ENCODE measurements at places on chromosomes 6 and 20.

DNA sequence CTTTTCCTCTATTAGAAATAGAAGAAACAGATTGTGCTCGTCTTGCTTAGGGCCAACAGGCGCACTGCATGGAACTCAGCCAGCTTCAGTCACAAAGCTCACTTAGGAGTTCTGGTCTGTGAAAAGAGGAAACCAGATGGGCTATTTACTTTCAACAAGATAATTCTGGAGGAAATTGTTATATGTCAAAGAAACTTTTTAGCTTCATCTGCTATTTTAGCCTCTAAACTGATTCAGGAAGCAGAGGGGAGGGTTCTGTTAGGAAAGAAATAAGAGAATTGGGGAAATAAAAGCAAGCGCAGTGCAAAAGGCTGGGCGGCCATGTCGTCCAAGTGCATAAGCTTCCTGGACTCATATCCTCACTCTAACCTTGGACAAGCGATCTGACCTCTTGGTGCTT, 21.3 kb downstream of the PRKN start:
- no peak for DNase-seq

GRCh38 chr6:48048451-48049146, 62.4 kb downstream of the PTCHD4 start:
- no peak for DNase-seq

GRCh38 chr6:24069526-24069925, 56.5 kb upstream of the NRSN1 start:
- no peak for DNase-seq

DNA sequence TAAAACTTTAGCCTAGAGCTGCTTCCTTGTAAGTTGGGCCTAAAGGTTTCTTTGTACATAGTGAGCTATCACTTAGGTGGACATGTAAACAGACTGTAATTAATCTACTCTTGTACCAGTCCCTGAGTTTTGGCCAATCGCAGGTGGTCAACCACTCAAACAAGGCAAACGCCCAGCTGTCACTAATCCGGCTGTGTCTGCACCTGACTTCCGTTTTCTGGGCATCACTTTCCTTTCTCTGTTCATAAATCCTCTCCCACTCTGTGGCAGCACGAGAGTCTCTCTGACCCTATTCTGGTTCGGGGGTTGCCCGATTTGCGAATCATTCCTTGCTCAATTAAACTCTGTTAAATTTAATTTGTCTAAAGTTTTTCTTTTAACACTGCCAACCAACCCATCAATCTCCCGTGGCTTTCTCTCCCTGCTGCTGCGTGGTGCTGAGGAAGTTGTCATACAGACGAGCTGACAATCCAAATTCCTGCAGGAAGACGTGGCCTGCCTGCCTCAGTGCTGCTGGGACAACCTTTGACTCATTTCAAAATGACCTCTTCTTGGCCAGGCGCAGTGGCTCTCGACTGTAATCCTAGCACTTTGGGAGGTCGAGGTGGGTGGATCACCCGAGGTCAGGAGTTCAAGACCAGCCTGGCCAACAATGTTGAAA, 206.3 kb downstream of the QKI start:
- DNase-seq: no peak

DNA sequence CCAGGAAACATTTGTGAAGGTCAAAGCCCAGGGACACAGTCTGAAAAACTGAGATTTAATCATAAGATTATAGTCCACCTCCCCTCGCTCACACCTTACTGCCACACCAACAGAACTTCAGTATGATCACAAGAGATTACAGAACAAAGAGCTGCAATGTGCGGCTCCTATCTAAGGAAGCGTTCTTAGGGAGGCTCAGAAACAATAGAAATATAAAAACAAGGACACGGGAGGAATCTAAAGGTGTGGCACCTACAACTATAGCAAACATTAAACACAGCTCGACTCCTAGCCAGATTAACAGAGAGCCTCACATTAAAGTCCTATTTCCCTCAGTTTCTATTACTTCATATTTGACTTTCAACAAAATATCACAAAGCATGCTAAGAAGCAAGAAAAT, 40.4 kb upstream of the THEMIS start:
- no peak for DNase-seq

DNA sequence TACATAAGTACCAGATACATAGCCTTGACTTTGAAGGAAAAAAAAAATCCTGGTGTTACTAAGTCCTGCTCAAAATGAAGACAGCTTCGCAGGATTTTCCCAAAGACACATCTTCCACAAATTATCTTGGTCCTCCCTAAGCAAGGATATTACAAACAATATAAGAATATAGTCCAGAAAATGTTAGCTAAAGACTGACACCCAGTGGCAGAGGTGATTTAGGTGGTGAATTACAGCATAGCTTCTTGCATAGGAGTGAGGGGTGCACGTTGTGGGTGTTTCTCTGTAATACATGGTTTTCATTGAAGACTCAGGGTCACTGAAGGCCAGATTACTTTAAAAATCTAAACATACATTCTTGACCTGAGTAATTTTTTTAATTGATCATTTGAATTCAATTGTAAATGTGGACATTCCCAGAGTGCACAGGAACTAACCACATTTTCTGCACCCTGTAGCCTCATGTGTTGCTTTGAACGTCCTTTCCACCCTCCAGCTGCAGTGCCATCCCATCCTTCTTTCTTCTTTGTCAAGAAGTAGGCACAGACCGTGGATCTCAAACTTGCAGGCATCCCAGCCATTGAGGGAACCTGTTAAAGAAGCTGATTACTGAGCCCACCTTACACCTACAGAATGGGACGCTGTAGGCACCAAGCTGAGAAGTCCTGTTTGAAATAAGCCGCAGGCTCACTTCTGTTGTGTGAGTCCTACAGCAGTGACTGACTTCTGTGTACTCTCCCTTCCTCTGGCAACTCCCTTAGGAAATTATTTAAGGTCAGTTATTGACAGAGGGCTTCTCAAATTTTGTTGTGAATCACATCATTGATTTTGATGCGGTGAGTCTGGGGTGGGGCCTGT, 102.6 kb downstream of the PERP start:
- no peak for DNase-seq

GRCh38 chr6:56366141-56366852, 118.9 kb upstream of the COL21A1 start:
- no peak for DNase-seq

- no peak for DNase-seq
These were observed 113.6 kb downstream of the PFDN4 start for GRCh38 chr20:54321352-54322087.

DNA sequence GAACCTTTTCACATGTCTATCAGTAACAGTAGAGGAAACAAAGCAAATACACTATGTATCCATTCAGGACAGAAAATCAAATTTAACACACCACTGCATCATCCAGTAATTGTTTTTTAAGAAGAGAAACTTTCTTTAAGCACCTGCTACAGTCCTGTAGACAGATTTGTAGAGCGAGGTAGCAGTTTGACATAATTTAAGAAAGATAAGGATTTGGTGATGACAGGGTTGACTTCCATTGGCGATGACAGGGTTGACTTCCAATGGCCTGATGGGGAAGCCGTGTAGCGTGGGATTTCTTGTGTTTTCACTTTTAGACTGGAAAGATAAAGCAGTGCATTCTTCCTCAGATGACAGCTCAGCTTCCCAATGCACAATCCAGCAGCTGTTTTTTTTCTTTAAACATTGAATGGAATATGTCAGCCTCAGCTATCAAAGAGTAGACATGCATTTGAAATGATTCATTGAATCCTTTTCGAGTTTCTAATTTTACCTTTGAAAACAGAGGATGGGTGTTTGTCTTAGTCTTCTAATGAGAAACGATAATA, 68.5 kb downstream of the ECT2L start:
- DNase-seq: no peak
